ENCODE measurements at places on chromosomes 3 and 15.

- DNase-seq: no peak
These were observed 22.0 kb upstream of the COL6A5 start for GRCh38 chr3:130323503-130323902.

GRCh38 chr15:68691705-68692104 lies 112.9 kb downstream of the CORO2B start:
- DNase-seq: no peak

DNA sequence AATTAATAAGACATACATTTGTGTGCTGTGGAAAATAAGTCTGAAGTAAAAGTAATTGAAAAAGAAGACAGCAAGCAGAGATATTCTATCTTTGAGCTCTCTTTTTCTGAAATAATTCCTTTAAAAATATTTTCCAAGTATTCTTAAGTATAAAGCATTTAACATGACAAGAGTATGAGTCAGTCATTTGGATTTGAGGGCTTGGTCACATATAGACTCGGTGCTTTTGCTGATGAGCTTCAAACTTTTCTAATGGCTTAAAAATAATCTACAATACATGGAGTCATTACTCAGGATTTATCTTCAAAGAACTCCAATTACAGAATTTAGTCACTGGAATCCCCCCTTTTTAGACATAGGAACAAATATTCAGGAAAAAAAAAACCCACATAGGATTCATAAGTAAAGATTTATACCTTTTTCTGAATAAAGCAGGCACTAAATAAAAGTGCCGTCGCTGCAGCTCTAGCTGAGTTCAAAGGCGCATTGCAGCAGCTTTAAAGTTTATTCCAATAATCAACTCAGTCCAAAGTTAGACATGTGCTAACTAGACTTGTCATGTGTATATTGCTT lies 147.5 kb downstream of the CTNNB1 start:
- DNase-seq: no peak

- DNase-seq: no peak
These were observed 58.8 kb upstream of the ARL6 start for GRCh38 chr3:97705764-97706163.

GRCh38 chr15:51333571-51333970 lies 4.8 kb downstream of the CYP19A1 start:
- DNase-seq: no peak

DNA sequence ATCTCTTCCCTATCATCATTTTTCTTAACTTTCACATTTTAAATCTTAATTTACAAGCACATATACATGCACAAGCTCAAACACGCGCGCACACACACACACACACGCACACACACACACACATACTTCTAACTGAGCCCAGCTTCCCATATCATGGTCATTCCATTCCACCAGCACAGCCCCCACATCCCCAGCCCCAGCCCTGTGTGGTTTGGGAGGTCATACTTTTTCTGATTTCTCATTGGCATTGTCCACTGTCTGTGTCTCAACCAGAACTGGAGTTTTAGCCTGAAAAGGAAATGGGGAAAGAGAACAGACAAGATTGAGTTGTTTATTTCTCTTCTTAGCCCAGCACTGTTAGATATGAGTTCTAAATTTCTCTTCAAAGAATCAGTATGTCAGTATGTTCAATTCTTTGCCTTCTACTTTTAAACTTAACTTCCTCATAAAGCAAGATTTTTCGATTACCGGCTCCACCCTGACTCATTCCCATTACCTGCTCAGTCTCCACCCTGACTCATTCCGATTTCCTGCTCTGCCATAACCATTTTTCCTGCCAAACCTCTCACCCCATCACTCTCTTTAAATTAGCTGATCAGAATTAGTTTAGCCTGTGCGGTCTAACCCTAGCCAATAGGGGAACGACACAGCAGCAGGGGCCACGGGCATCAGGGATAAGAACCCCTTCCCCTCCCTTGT lies 6.4 kb downstream of the IQCF1 start:
- DNase-seq: no peak

DNA sequence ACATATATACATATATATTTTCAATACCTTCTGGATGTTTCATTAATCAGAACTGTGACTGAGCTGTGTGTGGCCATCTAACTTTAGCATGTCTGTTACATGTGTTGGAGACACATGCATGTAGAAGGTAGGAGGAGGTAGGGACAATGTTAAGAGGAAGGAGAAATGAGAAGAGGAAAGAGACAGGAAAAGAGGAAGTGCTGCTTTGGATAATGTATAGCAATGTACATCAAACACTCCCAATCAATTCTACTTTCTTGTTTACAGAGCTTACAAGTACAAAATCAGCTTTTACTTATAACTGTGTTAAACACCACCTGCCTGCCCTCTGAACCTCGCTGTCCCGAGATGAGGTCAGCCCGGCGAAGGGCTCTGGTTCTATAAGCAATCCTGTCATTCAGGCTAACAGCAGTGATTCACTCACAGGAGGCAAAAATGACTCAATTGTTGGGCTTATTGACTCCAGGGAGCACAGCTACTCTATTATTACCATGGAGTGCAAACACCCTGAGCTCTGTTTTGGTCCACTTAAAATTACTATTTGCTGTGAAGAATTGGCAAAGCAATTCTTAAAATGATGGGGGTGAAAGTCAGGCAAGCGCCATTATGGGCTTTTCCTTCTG lies 188.9 kb downstream of the MEIS2 start:
- DNase-seq: no peak

- DNase-seq: no peak
These were observed 143.7 kb upstream of the ZNF385D start for GRCh38 chr3:21894459-21895340.

DNA sequence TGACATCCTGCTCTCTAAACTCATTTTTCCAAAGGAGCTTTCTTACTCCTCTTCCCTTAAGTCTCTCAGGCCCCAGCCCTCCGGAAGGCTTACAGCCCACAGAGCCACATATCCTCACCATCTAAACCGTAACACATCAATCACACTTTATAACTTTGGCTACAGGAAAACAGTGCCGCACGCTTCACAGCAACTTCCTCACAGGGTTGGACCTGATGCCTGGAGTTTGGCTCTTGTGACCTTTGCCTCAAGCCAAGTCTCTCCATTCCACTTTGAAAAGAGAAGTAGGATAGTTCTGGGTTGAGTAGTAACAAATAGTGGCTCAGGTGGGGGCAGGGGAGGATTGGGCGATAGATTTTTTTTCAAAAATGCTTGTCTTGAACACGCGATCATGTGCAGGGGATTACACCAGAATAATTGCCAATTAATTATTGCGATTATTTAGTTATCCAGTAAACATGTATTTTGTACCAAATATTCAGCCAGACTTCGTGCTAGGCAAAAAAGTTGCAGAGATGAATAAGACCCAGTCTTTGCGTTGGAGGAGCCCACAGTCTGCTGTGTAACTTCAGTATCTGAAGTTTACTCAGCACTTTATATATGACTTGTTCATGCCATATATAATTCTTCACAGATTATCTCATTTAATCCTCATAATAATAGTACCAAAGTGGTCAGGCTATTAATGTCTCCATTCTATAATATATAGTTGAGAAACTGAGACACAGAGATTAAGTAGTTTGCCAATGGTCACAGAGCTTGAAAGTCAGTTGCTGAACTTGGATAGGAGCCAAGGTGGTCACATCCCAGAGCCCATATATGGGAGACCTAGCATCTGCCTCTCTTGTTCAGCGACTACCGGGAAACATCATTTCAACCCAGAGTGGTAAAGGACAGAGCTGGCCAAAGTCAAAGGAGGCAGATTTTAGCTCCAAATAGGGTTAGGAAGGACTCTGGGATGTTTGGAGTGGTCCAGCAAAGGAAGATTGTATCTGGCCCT lies 2.4 kb upstream of the ETV5 start:
- no peak for DNase-seq

DNA sequence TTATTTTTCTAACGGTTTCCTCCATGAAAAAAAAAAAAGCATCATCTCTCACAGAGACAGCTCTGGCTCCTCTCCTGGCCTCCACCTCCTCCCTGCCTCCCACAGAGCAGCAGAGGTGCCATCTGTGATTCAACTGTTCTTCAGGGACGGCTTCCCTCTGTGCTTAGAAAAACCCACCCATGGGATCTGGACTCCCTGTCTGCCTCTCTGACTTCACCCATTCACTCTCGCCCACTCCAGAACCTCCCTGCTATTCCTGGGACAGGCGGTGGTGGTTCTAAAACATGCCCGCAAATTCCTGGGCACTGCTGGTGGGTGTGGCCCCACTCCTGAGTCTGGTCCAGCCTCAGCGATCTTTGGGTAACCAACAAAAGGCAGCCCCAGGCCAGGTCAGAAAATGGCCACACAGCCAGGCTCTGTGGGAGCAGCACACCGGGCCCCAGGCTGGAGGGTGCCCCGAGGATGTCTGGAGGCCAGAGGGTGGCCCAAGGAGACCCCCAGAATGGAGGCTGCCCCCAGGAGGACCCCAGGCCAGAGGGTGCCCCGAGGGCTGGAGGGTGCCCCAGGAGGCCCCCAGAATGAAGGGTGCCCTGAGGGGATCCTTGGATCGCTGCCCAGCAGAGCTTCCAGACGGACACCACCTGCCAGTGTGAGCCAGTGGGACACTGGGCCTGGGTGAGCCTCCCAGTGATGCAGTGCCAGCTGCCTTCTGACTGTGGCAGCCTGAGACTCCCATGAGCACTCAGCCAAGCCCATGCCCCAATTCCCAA lies 2.6 kb upstream of the CHST13 start:
- no peak for DNase-seq

- no peak for DNase-seq
These were observed 139.7 kb upstream of the SMAD3 start for GRCh38 chr15:66925721-66926120.
